Body of pancreas (tissue), 4 donors: ENCODE measurements at places on chromosomes 6 and 20. TPM values are rescaled to one million over a fixed set of nuclear protein-coding genes. Genes with fewer than 3 reads are reported as not detected.

The DUSP15 gene
- 3.6 TPM for total RNA-seq

The SRSF6 gene
- 58.4 TPM for total RNA-seq

GRCh38 chr20:37729909-37730308 lies 36.1 kb downstream of the CTNNBL1 start:
- DNase-seq, result no peak

DNA sequence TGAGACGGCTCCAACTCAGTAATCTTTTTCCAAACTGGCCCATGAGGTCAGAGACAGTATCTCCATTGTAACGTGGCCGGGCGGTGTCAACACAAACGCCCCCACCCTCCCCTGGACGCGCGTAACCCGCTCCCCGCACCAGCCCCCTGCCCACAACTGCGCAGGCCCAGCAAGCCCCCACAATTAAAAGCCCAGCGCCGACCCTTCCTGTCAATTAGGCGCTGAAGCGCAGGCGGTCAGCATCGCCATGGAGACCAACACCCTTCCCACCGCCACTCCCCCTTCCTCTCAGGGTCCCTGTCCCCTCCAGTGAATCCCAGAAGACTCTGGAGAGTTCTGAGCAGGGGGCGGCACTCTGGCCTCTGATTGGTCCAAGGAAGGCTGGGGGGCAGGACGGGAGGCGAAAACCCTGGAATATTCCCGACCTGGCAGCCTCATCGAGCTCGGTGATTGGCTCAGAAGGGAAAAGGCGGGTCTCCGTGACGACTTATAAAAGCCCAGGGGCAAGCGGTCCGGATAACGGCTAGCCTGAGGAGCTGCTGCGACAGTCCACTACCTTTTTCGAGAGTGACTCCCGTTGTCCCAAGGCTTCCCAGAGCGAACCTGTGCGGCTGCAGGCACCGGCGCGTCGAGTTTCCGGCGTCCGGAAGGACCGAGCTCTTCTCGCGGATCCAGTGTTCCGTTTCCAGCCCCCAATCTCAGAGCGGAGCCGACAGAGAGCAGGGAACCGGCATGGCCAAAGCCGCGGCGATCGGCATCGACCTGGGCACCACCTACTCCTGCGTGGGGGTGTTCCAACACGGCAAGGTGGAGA lies at the start of the genes HSPA1A and HSPA1L:
HSPA1A (plus strand) TSS at position 519 of the 814 bp plus-strand sequence; CDS start at position 733, 214 bp downstream.
HSPA1L (minus strand) TSS at position 259 of the 814 bp plus-strand sequence. CDS start 3,311 bp downstream, outside the sequence.
- peak; percentile 93 for DNase-seq

DNA sequence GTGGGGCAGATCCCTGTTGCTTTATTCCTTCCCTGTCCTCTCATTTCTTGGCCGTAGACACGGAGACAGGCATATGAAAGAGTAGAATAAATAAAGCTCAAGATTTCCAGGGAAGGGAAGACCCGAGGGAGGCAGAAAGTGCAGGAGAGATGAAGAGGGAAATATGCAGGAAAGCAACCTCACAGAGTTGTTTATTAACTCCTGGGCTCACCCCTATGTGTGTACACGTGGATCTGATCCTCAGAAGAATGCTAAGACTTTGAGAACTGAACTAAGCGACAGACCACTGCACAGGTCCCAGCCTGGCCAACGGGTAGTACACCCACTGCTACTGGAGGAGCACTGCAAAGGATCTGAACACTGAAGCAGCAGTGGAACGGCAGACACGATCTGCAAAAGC lies 156.2 kb downstream of the KIF16B start:
- no peak for DNase-seq

- no peak for DNase-seq
Measured at GRCh38 chr6:134295953-134296553, 21.9 kb downstream of the SGK1 start.

GRCh38 chr6:133047065-133047665 lies 194.0 kb upstream of the EYA4 start:
- DNase-seq, result no peak

- no peak for DNase-seq
Measured at GRCh38 chr6:38789256-38789655, 74.1 kb downstream of the DNAH8 start.
